ENCODE measurements at places on chromosomes 16 and 17. TPM values are rescaled to one million over a fixed set of nuclear protein-coding genes. Genes with fewer than 3 reads are reported as not detected.

Gene SNX20
- total RNA-seq: 1.0 TPM

Gene KRT14
- 1.0 TPM for total RNA-seq

Gene WNT9B
- total RNA-seq: not detected

Gene CRYBA1
- not detected for total RNA-seq

Gene WFDC1
- total RNA-seq: 1.6 TPM

Gene CLEC19A
- total RNA-seq: not detected

Gene SGF29
- 19.8 TPM for total RNA-seq
